Renal pelvis (tissue), 12 donors: ENCODE measurements at places on chromosomes 2 and 18. TPM values are rescaled to one million over a fixed set of nuclear protein-coding genes. Genes with fewer than 3 reads are reported as not detected.

WNT6 gene
- 0.61 TPM for polyA plus RNA-seq

IL37 gene
- not detected for polyA plus RNA-seq

WDR35 gene
- polyA plus RNA-seq: 29.7 TPM

LIPG gene
- polyA plus RNA-seq: 52.1 TPM

PAIP2B gene
- 18.7 TPM for polyA plus RNA-seq

CHRNA1 gene
- polyA plus RNA-seq: 0.93 TPM

ATIC gene
- polyA plus RNA-seq: 134 TPM
